ENCODE measurements at places on chromosomes 13 and 19.
A peak's percentile ranks its signal among the peaks of the same experiment; 100 is the strongest.

DNA sequence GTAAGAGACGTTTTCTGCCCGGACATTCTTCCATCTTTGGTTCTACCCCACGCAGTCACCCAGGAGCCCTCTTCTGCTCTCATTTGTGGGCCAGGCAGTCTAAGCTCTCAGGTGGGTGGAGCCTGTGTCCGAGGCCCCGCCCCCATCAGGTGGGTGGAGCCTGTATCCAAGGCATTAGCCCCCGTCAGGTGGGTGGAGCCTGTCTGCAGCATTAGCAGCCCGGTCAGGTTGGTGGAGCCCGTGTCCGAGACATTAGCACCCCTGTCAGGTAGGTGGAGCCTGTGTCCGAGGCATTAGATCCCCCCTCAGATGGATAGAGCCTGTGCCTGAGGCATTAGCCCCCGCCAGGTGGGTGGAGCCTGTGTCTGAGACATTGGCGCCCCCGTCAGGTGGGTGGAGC, 45.5 kb upstream of the C13orf46 start:
- no peak for DNase-seq

DNA sequence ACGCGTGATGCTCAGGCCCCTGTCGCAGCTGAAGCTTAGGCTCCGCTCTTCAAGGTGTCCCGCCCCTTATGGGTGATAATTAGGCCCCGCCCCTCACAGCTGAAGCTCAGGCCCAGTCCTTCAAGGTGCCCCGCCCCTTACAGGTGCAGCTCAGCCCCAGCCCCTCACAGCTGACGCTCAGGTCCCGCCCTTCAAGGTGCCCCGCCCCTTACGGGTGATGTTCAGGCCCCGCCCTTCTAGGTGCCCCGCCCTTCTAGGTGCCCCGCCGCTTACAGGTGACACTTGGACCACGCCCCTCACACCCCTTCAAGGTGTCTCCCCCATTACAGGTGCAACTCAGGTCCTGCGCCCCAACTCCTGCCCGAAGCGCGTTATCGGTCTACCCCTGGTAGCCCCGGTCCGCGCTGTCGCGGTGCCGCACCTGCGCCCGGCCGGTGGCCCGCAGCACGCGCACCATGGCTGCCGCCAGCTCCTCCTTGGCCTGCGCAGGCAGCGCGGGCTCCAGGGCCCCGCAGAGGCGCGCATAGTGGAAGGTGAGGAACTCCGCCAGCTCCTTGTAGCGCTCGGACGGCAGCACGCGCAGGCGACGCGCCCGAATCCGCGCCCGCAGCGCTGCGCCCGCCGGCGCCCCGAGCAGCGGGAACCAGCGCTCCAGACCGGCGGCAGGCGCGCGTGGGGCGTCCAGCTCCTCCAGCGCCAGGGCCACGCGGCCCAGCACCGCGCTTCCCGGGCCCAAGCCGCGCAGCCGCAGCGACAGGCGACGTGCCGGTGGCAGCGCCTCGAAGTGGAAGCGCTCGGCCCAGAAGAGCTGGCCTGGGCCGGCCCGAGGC, 7.3 kb downstream of the RASAL3 start:
- DNase-seq: no peak

DNA sequence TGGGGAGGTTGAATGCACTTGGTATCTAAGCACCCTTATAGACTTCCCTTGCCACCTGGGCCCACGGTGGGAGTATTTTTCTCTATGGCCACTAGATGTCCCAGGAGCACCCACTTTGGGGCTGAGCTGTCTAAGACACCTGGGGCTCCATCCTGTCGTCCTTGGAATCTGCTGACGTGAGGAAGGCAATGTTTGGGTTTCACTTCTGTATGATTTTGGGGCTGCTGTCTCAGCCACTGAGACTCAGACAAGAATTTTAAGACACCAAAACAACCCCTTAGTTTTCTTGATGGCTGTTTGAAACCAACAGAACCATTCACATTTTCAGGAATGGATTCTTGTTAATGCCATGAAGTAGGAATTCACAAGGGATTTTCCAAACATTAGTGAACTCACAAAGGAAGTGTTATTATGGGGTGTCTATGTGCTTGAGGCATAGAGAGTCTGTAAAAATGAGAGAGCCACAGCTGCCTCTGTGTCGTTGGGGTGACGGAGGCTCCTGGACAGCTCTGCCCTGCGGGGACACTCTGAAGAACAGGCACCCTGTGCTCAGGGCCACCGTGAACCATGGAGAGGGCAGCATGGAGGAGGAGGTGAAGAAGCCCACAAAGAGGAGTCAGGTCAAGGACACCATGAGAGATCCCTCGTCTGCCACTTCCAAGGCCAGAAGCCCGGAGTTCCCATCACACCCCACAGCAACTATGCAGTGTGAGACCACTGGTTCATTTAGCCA, 106.8 kb upstream of the SPATA13 start:
- peak; percentile 52 for DNase-seq

GRCh38 chr13:98315902-98316301, 138.8 kb upstream of the RNF113B start:
- no peak for DNase-seq

- DNase-seq: no peak
These were observed 145.0 kb downstream of the KDM4B start for GRCh38 chr19:5113633-5114586.
